T-helper 17 cell (primary cell): ENCODE measurements at places on chromosomes 5 and 9.

DNA sequence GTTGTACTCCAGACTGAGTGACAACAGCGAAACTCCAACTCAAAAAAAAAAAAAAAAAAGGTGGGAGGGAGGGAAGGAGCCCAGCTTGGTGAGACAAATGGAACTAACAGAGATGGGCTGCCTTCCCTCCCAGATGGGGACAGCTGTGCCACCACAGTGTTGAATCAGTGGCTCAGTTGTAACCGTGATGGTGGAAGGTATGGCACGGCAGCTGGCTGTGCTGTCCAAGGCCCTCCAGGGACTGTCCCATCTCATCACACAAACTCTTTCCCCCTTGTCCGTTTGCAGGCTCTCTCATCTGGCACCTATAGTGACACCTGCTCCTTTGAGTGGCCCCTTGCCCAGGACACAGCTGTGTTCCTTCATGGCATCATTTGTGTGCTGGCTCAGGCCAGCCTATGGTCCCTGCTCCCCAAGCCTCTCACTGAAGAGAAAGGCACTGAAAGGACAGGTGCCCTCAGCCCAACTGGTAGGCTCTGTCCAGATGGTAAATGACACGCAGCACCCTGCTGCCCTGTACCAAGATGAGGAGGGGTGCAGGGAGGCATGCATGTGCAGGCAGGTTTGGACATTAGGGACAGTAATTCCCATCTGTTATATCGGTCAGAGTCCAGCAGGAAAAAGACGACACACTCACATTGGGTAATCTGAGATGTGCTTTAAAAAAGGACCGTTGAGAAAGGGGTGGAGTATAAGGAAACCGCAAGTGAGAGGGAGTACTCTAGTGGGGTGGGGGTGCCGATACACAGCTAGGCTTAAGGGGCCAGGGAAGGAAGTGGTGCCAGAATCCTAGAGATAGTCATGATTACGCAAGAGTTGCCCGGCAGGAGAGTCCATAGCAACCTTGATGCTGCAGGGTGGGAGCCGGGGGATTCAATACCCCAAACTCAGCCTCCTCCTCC lies 4.3 kb downstream of the SMIM33 start:
- no peak for DNase-seq

GRCh38 chr5:31268256-31268655 lies 74.8 kb downstream of the CDH6 start:
- no peak for DNase-seq

- no peak for DNase-seq
Measured at GRCh38 chr9:3480353-3480655, 45.5 kb downstream of the RFX3 start.

DNA sequence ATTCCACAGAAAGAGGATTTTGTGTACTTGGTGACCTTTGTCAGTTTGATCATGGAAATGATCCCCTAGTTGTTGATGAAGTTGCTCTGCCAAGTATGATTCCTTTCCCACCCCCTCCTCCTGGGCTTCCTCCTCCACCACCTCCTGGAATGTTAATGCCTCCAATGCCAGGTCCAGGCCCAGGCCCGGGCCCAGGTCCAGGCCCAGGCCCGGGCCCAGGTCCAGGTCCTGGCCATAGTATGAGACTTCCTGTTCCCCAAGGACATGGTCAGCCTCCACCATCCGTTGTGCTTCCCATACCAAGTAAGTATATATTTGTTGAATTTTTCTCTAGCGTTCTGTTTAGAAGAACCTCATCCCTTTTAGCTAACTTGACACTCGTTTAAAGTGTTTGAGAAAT lies 30.0 kb downstream of the RBM27 start:
- DNase-seq = no peak

GRCh38 chr5:122295138-122295537 lies 16.9 kb upstream of the SNCAIP start:
- DNase-seq = no peak

DNA sequence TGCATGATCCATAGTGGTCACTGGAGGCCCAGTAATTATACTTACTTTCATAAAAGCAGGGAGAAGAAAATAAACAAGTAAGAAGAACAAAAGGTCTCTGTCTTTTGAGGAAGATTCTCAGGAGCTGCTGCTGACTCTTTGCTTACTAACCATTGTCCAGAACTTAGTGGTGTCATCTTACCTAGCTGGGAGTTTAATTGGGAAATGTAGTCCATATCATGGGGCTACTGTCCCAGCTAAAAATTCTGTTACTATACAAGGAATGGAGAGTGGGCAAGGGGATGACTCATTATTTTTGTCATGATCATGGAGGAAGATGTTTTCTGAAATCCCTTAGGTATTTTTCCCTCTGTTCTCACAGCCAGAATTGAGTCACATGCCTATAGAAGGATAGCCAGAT lies 639.3 kb downstream of the MTRR start:
- DNase-seq = no peak

GRCh38 chr9:87787735-87788134 lies 61.8 kb downstream of the CTSL start:
- DNase-seq = no peak

GRCh38 chr9:25864509-25864908 lies 186.3 kb upstream of the TUSC1 start:
- no peak for DNase-seq

DNA sequence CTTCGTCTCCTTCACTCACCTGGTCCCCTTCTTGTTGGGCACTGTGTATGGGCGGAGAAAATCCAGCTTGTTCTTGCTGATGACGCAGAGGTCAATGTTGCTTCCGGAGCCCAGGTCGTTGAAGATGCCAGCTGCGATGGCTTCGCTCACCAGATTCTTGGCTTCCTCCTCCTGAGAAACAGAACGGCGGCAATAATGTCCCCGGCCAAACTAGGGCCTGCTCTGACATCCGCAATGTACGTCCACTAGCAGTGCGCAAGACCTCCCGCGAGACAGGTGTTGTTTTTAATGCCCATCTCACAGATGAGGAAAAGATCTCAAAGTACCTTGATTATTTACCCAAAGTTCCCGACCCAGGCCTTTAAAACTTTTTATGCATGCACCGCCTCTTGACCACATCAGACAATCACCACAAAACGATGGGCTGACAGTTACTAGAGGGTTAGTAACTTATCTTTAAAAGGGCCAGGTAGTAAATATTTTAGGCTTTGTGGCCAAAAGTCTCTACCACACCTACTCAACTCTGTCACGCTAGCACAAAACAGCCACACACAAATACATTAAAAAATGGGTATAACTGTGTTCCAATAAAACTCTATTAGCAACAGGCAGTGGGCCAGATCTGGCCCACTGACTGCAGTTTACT lies 58.4 kb downstream of the PSMB7 start:
- DNase-seq = no peak

- DNase-seq = no peak
Measured at GRCh38 chr5:82513738-82514137, 235.6 kb upstream of the RPS23 start.

GRCh38 chr5:152607401-152608160 lies 202.5 kb upstream of the NMUR2 start:
- no peak for DNase-seq

DNA sequence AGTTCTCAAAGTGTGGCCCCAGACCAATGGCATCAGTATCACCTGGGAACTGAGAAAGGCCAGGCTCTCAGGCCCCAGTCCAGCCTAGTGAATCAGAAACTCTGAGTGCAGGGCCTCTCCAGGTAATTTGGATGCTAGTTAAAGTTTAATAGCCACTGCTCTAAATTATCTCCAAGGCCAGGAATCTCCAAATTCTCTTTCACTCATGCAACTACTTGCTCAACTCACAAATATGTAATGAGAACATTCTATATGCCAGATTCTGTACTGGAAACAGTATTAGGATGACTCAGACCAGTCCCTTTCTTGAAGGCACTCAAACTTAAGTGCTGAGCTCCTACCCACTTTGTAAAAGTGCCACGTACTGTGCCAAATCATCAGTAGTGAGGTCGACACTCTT lies 84.6 kb downstream of the PAPPA start:
- no peak for DNase-seq

DNA sequence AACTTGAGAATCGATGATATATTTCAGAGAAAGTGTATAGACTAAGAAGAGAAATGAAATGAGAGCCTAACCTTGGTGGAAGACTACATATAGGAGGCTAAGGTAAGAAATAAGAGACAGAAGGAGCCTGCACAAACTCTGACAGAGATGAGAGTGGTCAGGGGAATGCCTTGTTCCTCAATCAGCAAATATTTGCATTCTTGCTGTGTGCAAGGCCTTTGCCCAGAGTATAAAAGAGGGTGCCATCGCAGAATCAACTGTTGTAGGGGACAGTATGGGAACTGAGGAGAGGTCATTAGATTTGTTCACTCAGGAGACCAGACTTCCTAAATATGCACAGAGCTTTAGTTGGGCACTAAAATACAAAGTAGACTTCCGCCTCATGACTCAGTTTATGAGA lies 137.2 kb downstream of the ATG10 start:
- no peak for DNase-seq

DNA sequence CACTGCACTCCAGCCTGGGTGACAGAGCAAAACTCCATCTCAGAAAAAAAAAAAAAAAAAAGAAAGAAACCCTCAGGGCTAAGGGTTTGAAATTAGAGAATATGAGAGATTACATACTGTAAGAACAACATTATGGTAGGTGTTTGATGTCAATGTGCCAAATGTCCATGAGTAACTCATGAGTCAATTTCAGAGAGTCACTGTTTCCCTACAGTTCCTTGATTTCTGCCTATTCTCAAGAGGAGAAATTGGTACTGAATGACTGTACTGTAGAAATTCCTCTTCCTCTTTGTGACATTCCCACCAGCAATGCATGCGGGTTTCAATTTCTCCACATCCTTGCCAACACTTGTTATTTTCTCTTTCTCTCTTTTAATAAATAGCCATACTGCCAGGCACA lies 35.2 kb downstream of the MARVELD2 start:
- DNase-seq = no peak

DNA sequence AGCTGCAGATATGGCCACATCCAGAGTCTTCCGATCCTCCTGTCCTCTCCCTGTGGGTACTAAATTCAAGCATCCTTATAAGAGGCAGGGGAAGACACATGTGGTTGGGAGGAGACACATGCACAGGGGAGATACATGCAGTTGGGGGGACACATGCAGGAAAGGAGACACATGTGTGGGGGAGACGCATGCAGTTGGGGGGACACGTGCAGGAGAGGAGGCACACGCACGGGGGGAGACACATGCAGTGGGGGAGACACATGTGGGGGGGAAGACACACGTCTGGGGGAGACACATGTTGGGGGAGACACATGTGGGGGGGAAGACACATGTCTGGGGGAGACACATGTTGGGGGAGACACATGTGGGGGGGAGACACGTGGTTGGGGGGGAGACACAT lies 21.2 kb upstream of the OLFM1 start:
- DNase-seq = no peak

DNA sequence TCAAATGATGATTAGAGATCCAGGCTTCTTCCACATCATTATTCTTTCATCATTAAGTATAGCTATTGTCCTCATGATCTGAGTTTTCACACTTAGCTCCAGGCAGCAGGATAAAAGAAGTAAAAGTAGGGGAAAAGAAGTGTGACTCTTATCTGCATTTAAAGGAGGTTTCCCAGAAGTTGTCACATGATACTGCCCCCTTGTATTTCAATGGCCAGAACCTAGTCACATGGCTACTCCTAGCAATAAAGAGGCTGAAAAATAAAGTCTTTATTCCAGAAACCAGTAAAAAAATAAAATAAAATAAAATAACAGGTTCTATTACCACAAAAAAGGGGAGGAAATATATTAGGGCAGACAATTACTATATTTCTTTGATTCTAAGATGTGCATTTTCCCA lies 5.3 kb upstream of the NDUFS4 start:
- no peak for DNase-seq

DNA sequence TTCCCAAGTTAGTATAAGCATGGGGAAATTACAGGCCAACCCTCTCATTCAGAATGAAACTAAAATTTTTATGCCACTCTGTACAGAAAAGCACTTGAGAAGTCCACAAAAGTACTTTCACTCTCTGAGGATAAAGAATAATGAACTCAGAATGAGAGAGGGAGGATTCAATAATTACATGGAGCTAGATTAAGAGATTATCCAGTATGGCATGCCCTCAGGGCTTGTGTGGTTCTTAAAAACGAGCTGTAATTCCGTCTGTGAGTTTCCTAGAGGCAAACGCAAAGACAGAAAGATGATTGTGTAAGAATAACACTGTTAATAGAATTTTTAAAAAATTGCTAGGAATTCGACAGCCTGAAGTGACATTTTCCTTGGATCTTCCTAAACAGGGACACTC lies 126.8 kb upstream of the PTCH1 start:
- no peak for DNase-seq

DNA sequence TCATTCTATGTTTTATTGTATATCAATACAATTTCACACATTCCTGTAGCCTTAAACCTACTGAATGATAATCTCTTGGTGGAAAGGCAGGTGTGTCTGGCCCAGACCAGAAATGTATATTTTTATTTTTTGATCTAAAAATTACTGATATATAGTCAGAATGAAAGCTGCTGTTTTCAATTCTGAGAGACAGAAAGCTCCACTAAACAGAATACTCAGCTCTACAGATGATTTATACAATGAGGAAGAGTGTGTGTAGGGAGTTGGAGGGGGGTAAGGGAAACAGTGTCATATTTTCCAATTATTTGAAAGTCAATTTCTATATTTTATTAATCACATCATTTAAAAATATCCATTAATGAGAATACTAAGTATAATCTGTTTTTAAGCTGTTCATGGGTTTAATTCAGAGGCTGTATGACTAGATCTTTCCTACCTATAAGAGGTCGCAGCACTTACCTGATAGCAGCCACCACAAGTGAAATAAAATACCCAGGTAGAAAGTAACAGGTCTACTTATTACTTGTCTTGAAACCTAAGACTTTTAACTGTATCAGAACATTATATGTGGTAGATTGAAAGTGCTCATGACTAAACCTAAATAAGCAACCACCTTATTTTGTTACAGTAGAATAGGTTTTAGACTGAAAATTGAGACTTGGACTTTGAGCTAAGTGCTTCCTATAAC lies 183.4 kb downstream of the TMC1 start:
- DNase-seq = no peak

GRCh38 chr9:79221084-79221483 lies 350.7 kb upstream of the TLE4 start:
- DNase-seq = no peak

- DNase-seq = no peak
Measured at GRCh38 chr9:100394032-100394695, 32.8 kb upstream of the MSANTD3 start.

GRCh38 chr5:130992095-130992494 lies 173.0 kb downstream of the HINT1 start:
- DNase-seq = no peak

GRCh38 chr5:169744336-169744735 lies 107.3 kb downstream of the DOCK2 start:
- DNase-seq = no peak

GRCh38 chr9:95211028-95211427 lies 106.5 kb downstream of the FANCC start:
- DNase-seq = no peak

- DNase-seq = no peak
Measured at GRCh38 chr9:13943176-13943575, 370.8 kb downstream of the NFIB start.

DNA sequence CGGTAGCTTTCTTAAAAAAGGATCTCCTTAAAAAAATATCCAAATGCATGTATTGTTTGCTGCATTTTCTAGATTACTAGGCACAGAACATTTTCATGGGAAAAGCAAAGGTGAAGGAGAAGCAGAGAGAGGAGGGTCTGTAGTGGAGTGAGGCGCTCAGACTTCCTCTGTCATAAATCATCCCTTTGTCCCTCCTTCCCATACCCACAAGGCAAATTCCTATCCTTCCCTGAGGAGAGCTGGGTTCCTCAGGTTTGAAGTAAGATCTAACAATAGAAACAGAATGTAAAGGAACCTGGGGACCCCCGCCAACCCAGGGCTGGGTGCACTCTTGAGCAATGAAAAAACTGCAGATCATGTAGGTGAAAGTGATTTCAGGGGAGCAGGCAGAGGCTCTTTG lies 149.2 kb upstream of the ANKH start:
- DNase-seq = no peak
